ENCODE measurements at places on chromosomes 1 and 21.
A peak's percentile ranks its signal among the peaks of the same experiment; 100 is the strongest.

DNA sequence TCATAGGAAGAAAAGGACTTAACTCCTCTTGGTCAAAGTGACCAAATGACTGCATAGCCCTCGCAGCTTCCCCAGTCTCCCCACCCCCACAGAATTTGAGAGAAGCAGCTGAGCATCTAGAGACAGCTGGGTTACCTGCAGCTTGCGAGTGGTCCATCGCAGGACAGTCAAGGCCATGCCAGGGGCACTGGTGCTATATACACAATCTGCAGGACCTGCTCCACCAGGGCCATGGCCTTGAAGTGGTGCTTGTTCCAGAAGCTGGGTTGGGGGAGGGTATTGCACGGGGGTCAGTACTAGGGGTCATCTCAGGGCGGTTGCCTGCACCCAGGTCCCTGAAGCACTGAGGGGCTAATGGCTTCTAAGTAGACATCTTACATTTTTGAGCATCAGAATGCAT, 10.4 kb downstream of the MRTO4 start:
- DNase-seq, result no peak

DNA sequence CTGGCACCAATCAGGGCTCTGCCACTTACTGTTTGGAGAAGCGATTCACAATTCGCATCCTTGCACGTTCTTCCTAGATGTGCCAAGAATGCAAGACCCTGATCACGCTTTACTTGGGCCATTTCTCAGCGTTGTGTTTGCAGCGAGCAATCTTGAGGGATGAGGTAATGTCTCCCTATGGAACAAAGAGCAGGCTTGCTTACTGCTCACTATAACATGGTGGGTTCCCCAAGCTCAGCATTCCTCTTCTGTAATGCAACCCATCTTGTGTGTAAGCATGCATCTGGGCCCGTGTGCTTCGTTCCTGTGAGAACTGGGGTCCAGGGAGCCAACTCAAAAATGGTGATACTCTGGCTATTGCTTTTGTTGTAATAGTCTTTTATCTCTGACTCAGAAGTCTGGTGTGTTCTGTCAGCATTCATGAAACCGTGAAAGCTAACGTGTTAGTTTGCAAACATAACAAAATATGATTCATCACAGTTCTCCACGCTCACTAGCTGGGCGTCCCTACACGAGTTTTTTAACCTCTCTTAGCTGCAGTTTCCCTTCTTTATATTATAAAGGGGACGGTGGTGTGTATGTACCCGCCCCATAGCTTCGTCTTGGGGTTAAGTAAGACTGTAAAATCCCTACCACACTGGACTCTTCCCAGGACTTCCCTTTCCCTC, 33.3 kb downstream of the DNTTIP2 start:
- no peak for DNase-seq

DNA sequence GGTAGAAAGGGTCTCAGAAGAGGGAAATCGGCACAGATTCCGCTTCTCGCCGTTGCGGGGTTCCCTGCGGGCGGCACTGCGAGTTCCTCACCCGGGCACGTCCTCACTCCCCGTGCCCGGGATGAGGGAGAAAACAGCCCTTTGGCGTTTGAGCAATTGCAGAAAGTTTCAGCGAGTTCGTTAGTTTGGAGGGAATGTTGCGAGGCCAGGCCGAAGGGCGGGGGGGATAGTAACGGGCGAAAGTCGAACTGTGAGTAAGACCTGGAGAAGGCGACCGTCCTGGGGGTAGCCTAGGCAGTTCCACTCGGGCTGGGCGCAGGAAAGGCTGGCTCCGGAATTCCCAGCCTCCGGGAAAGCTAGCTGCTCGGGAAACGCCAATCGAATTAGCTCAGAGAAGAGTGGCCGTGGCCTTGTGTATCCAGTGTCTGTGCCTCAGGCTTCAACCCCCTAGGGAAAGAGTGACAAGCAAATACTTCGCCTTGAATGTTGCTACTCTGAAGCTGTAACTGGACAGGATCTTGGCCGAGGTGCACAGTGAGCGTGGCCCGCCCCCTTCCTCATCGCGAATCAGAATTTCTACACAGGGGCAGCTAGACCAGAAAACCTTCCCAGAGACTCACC, 787 bp downstream of the PTGFR start:
- DNase-seq, result no peak

DNA sequence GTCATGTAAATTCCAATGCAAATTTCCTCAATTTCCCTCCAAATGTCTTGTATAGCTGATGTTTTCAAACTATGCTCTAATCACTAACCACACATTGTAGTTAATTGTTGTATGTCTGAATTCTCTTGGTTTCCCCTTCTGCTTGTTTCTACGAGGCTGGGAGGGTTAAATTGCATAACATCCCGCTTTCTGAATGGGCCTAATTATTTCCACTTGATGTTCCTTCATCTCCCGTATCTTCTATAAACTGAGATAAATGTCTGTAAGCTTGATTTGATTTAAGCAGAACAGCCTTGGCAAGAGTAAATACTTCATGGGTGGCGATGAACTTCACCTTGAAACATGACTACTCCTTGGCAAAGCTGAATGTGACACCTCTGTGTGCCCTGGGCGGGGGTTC, 72.2 kb downstream of the SERINC2 start:
- no peak for DNase-seq

DNA sequence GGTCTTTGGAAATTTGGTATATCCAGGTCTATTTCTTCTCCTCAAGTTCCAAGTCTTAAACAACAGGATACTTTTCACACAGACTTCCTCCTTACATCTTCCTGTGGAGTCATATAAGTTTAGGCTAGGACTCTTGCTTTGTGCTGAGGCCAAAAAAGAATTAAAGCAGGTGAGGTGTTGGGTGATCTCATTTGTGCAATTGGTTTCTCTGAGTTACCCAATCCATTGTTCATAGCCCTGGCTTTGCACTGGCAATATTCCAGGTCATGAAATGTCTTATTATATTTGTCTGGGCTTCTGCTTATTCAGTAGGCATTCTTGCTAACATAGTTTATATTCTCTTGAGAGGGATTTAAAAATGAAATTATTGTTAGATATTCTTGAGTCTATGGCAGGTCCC, 14.1 kb upstream of the KIAA0040 start:
- DNase-seq, result no peak

GRCh38 chr1:200934676-200935245, 40.1 kb downstream of the INAVA start:
- DNase-seq, result no peak

- no peak for DNase-seq
Observed at GRCh38 chr1:32082022-32082421, 9.3 kb downstream of the TMEM39B start.

- peak; percentile 73 for DNase-seq
Observed at GRCh38 chr1:100927276-100927675, 31.4 kb downstream of the SLC30A7 start.

DNA sequence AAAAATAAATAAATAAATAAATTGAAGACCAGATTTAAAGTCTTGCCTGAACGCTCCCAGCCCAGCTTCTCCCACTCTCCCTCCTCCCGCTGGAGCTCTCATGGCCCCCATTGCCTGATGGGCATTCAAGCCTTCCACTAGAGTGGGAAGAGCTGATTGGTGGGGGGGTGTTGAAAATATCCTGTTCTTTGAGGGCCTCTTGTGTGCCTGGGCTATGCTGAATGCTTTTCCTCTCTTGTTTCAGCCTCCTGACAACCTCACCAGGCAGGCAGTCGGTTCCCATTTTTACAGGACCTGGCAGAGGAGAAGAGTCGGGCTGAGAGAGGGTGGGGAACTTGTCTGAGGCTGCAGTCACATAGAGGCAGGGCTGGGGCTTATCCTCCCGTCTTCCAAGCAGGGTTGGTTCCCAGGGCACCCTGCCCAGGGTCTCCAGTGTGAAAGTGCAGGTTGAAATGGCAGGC, 59.2 kb upstream of the SSBP3 start:
- no peak for DNase-seq

- DNase-seq, result no peak
Observed at GRCh38 chr1:107622966-107623365, 342.0 kb downstream of the VAV3 start.

DNA sequence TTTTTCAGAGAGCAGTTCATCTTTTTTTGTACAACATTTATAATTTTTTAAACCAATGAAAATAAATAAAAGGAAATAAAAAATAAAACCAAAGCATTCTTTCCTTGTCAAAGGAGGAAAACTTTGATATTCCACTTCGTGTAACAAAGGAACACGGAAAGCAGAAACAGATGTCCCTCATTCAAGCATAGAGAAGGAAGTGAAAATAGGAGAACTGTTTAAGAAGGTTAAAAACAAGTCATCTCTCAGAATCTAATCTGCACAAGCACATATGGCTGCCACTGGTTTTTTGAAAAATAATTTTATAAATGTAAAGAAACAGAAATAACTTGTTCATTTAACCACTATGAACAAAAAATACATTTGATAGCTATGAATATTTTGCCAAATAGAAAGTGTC, 35.9 kb upstream of the ZNF644 start:
- no peak for DNase-seq

DNA sequence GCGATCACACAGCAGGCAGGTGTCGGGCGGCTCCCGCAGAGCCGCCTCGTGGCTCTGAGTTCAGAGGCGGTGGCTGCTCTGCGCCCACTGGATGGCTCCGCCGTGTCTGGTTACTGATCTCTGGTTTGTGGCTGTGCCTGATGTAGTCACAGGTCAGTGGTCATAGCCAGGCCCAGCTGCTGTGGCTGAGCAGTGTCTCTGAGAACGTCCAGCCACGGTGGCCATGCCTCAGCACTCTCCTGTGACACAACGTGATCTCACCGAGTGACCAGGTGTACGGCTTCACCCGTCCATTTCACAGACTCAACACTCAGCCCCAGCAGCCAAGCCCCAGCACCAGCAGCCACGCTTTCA, 61.2 kb downstream of the KCNN3 start:
- DNase-seq, result no peak

- no peak for DNase-seq
Observed at GRCh38 chr1:94104776-94105580, 16.0 kb downstream of the ABCA4 start.

DNA sequence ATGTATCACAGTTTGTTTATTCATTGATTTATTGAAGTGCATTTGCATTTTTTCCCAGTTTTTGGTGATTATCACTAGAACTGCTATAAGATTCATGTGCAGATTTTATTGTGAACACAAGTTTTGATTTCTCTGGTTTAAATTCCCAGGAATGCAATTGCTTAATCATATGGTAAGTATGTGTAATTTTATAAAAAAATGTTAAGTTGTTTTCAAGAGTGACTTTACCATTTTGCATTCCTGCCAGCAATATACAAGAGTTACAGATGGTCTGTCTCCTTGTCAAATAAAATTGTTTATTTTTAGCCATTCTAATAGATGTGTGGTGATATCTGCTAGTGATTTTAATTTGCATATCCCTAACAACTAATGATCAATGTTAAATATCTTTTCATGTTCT, 127.3 kb upstream of the APP start:
- DNase-seq, result no peak

GRCh38 chr21:42796327-42797062, 82.8 kb downstream of the WDR4 start:
- DNase-seq, result no peak

- no peak for DNase-seq
Observed at GRCh38 chr1:21154717-21155116, 22.0 kb downstream of the EIF4G3 start.

DNA sequence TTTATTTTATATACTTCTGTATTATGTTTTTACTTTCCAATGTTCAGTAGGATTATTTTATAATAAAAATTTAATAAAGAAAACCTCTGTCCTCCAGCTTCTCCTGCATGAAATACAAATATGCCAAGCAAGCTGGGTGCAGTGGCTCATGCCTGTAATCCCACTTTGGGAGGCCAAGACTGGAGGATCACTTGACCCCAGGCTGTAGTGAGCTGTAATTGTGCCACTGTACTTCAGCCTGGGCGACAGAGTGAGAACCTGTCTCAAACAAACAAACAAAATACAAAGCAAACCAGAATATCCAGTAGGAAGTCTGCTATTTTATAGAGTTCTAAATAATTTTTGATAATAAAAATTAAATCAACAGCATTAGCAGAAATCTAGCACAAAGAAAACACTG, 168.8 kb downstream of the EIF4G3 start:
- DNase-seq, result no peak

GRCh38 chr1:203655671-203656070, 29.0 kb downstream of the ATP2B4 start:
- DNase-seq, result peak; percentile 63

All from CD4-positive, alpha-beta T cell treated with Interleukin-4 for 1 hour (primary cell).